Epithelial cell of umbilical artery (primary cell): ENCODE measurements at places on chromosomes 6 and 20. TPM values are rescaled to one million over a fixed set of nuclear protein-coding genes. Genes with fewer than 3 reads are reported as not detected.

The BHLHE23 gene
- not detected in 2 replicates for total RNA-seq

The CD24 gene
- 0.46 and 0.97 TPM in 2 replicates for total RNA-seq

The COX4I2 gene
- not detected in 2 replicates for total RNA-seq

The MAK gene
- total RNA-seq: not detected in 2 replicates

The FRMD1 gene
- total RNA-seq: under 0.01 TPM in 1 of 2 replicates, not detected in the other

The RFX6 gene
- not detected in 2 replicates for total RNA-seq

The ADGRF4 gene
- total RNA-seq: under 0.01 TPM in 1 of 2 replicates, not detected in the other

The SLC25A27 gene
- 0.32 and 1.5 TPM in 2 replicates for total RNA-seq

The SYNE1 gene
- total RNA-seq: 52.9 and 66.4 TPM in 2 replicates

The UBD gene
- total RNA-seq: 0.32 and 1.2 TPM in 2 replicates

The PTGIS gene
- total RNA-seq: 0.97 and 2.4 TPM in 2 replicates

The TRIM31 gene
- not detected in 2 replicates for total RNA-seq

The BMP7 gene
- not detected in 2 replicates for total RNA-seq

The CLVS2 gene
- not detected in 2 replicates for total RNA-seq

The PSORS1C2 gene
- not detected in 2 replicates for total RNA-seq

The MYO6 gene
- total RNA-seq: 23.9 and 29.9 TPM in 2 replicates

The MEP1A gene
- total RNA-seq: not detected in 2 replicates

The GTSF1L gene
- 0.32 TPM in 1 of 2 replicates, not detected in the other for total RNA-seq

The TGM3 gene
- not detected in 2 replicates for total RNA-seq

The ZNF341 gene
- 0.65 and 0.76 TPM in 2 replicates for total RNA-seq

The MCHR2 gene
- total RNA-seq: not detected in 2 replicates

The MPC1 gene
- 30.5 and 31.8 TPM in 2 replicates for total RNA-seq

The ARFGEF3 gene
- total RNA-seq: 2.3 and 3.5 TPM in 2 replicates

The VIP gene
- 0.32 and 0.91 TPM in 2 replicates for total RNA-seq

The PMEPA1 gene
- total RNA-seq: 2.3 and 19.2 TPM in 2 replicates

The DLK2 gene
- total RNA-seq: 0.46 and 0.65 TPM in 2 replicates

The SASH1 gene
- total RNA-seq: 77.6 and 82.4 TPM in 2 replicates

The FAM83B gene
- not detected in 2 replicates for total RNA-seq

The PNPLA1 gene
- total RNA-seq: not detected in 2 replicates

The FOXC1 gene
- 4.7 and 5.2 TPM in 2 replicates for total RNA-seq

The LHFPL5 gene
- not detected in 2 replicates for total RNA-seq

The RALY gene
- total RNA-seq: 62.6 and 71.1 TPM in 2 replicates

The SLC2A10 gene
- 10.6 and 13.3 TPM in 2 replicates for total RNA-seq

The PEX6 gene
- 13.3 and 26.4 TPM in 2 replicates for total RNA-seq

The ZC3H12D gene
- total RNA-seq: not detected in 2 replicates

The OLIG3 gene
- total RNA-seq: not detected in 2 replicates

The DACT2 gene
- total RNA-seq: not detected in 2 replicates

The CRISP2 gene
- total RNA-seq: under 0.01 TPM in 1 of 2 replicates, not detected in the other

The OPN5 gene
- not detected in 2 replicates for total RNA-seq

The SNX21 gene
- total RNA-seq: 22.4 and 32.5 TPM in 2 replicates

The RNF144B gene
- 103 and 269 TPM in 2 replicates for total RNA-seq

The HSPA1L gene
- 0.76 and 0.97 TPM in 2 replicates for total RNA-seq

The ZSWIM3 gene
- 5.9 and 6.2 TPM in 2 replicates for total RNA-seq

The IRAK1BP1 gene
- 2.3 and 4.6 TPM in 2 replicates for total RNA-seq

The MAP3K5 gene
- 10.4 and 25.1 TPM in 2 replicates for total RNA-seq

The SALL4 gene
- 0.32 and 0.46 TPM in 2 replicates for total RNA-seq

The TFAP2D gene
- not detected in 2 replicates for total RNA-seq

The SLC35D3 gene
- total RNA-seq: under 0.01 TPM in 1 of 2 replicates, not detected in the other

The PLN gene
- under 0.01 TPM in 1 of 2 replicates, not detected in the other for total RNA-seq

The MAS1 gene
- total RNA-seq: not detected in 2 replicates
